ENCODE measurements at places on chromosomes 5 and 9.

GRCh38 chr5:174335682-174336364, 290.3 kb downstream of the NSG2 start:
- no peak for DNase-seq

DNA sequence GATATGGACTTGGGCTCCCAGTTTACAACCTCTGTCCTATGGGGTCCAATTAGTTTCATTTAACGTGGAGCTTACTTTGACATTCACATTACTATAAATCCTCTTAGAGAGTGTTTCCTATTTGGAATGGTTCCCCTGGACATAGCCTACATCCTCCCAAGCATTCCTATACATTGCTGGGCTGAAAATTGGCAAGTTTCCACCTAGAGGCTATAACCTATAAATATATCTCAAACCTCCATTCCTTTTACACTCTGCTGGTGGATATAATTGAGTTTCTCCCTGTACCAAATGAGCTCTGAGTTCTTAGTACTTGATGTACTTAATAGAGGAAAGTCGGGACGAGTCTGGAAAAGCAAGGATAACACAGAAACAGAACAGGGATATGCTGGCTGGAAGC, 172.8 kb downstream of the ASTN2 start:
- no peak for DNase-seq

DNA sequence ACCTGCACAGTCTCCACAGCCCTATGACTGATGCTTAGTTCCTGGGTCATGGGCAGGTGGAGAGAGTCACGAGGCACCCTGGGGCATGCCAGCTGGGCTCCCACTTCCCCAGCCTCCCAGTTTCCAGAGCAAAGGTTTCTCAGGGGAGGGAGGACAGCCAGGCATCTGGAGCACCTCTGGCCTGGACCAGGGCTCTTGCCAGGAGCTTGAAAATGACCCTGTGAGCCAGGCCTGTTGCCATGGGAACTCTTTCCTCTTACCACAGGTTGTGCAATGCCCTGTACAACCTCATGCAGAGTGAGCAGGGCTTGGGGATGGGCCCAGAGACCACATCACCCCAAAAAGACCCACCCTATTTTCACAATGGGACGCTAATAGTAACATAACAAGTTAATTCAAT, 113.1 kb downstream of the PSD2 start:
- DNase-seq, result no peak

GRCh38 chr5:93623153-93623552, 40.1 kb downstream of the NR2F1 start:
- DNase-seq, result no peak

GRCh38 chr9:16267281-16268066, 603.0 kb downstream of the BNC2 start:
- no peak for DNase-seq

DNA sequence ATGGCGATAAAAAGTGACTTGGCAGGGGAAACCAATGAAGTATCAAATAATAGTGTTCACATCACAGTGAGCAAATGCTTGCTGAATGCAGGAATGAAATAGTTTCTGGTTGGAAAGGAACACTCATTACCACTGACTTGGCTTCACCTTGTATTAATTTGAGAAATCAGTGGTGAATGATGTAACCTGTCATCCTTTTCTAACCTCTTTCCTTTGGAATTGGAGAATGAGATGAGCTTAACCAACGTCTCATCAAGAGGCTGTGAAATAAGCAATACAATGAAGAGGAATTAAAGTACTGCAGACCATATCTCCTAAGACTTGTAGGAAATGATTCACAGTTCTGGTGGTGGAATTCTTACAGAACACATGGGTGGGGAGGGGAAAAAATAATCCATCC, 192.2 kb downstream of the DMAC1 start:
- DNase-seq, result no peak

DNA sequence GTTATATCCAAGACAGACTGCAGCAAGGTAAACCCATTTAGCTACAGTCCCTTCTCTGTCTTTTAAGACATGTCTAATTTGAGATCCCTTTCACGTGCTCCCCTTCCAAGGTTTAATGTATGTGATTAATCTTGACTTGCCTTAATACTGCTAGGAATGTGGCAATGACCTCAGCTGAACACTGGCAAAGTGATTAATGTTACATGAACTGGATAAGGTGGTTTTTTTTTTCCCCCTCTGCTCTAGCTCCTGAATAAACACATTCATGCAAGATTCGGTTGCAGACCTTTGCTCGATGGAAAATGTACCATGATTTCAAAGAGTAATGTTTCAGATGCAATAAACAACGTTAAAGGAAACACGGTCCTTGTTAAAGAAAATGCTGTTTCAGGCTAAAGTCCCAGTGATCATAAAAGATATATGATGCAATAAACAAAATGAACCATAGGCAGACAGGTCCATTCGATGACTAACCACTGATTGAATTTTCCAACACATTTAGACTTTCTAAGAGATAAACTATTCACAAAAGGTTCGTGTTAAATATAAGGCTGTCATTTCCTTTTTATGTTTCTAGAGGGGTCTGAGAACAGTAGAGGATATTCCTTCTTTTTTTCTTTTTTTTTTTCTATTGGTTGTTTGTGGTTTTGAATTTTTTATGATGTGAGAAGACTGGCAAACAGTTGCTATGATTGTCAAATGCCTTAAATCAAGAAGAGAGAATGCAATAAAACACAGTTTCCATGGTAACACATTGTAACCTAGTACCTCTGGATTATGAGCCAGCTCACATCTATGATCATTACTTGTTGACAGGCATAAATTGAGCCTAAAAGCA, 44.7 kb upstream of the ZNF608 start:
- no peak for DNase-seq

DNA sequence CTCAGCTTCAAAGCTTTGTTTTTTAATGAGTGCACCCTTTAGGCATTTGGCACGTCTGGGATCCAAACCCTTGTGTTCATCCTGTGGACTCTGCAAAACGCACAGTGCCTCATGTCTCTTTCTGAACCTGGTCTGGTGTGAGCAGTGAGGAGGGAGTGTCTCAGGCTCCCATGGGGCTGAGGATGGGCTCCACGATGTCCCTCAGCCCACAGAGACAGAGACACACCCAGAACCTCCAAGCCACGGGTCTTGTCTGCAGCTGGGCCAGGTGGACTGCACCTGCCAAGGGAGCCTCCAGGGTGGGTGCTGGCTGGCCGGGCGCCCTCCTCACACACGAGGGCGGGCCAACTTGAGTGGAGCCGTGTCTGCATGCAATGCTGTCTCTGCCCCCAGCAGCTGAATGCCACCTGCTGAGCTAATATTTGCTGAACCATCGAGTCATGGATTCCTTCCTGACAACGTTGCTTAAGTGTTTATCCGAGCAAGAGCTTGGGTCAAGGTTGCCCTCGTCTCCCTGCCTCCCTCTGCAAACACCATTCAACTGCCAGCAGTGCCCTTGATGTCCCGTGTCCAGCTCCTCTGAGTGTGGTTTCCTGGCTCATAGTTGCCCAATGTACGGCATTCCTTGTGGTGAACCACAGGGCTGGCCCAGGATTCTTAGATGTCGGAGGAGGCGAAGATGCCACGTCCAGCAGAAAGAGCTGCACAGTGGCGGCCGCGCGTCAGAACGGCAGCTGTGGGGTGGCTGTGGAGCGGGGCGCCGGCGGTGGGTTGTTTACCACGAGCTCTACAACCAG, 31.4 kb upstream of the LPCAT1 start:
- no peak for DNase-seq

DNA sequence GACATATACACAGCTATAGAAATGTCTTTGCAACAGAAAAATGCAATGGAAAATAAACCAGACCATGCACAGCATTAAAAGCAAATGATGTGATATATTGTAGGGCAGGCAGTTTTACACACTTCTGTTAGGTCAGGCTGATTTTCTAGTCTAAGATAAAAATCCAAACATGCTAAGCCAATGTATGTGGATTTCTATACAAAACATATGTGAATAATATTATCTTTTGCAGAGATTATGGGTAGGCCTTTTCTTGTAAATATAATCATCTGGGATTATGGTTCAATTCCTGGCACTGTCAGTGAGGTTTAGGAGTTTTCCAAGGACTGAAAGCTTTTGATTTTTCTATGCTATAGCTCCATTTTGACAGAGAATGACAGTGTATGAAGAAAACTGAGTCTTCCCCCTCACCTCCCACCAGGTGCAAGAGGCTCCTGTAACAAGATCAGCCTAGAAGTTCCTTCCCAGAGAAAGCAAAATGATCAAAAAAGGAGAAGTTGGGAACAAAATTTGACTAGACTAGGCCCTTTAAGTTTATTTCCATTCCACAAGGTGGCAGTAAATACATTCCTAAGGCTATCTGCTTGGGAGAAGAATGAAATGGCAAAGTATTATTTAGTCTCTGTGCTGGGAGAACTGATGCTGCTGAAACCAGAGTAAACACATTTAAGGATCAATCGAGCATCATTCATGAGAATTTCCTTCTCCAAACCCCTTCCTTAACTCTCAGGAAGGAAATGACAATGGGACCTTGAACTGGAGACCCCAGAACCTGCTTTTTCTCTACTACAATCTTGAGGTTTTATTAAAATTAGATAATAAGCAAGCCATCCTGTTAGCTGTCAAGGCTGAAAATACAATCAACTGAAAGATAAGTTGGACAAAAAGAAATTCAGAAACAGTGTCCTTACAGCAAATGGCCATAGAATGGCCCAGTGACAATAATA, 133.0 kb upstream of the TUT7 start:
- DNase-seq, result no peak

- DNase-seq, result no peak
Measured at GRCh38 chr5:158051036-158051435, 192.1 kb upstream of the CLINT1 start.

GRCh38 chr9:125652233-125652594, 54.8 kb downstream of the MAPKAP1 start:
- DNase-seq, result no peak

DNA sequence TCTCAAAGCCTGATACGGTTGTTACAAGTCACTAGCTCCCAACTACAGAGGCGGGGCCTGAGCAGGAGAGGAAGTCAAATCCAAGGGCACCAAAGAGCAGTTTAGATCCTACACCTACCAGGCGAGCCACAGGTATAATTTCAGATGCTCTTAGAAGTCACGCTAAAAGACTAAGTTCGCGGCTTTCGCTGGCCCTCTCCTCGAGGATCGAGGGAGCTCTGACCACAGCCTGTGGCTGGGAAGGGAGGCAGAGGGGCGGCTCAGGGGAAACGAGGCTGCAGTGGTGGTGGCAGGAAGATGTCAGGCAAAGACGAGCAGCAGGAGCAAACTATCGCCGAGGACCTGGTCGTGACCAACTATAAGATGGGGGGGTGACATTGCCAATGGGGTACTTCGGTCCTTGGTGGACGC, 48.6 kb downstream of the SEMA4D start:
- DNase-seq, result no peak

DNA sequence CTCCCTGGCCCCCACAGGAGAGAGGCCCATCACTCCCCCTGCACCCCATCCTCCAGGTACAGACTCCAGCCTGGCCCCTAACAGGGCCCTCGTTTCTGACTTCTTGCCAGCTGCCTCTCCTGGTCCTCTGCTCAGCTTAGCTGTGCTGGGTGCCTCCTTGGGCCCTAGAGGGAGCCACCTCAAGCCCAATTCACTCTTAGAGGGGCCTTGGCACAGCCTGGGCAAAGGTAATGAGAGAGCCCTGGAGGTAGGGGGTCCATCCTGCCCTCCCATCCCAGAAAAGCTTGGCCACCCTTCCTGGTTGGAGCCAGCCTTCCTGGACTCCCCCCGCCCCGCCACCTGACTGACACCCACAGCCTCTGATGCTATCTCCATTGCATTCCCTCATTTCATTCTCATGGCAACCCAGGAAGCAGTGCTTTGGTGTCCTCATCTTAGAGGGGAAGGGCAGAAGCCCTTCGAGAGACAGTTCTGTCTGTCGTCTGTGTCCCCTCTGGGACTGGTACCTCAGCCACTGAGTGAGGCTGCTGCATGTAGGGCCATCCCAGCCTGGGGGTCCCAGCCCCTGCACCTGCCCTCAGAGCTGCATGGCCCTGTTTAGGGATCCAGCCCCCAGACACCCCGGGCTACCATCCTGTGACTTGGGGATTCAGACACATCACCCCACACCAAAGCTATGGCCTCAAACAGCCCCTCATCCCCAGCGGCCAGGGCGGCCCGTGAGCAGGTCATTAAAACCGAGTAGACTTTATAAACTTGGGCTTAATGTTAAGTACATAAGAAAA, 95.5 kb downstream of the BARX1 start:
- no peak for DNase-seq

DNA sequence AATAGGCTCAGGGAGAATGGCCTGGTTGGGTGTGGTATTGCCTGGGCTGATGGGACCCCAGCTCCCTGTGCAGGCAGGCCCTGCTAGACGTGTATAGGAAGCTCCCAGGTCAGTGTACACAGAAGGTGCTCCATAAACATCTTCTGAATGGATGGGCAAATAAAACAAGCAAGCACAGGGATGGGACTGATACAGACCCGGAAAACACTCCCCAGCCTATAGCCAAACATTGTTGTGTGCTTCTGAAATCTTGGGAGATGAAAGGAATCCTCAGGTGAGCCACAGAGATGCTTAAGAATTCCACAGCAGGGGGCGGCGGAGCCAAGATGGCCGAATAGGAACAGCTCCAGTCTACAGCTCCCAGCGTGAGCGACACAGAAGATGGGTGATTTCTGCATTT, 151.8 kb downstream of the ENTREP1 start:
- DNase-seq, result no peak

DNA sequence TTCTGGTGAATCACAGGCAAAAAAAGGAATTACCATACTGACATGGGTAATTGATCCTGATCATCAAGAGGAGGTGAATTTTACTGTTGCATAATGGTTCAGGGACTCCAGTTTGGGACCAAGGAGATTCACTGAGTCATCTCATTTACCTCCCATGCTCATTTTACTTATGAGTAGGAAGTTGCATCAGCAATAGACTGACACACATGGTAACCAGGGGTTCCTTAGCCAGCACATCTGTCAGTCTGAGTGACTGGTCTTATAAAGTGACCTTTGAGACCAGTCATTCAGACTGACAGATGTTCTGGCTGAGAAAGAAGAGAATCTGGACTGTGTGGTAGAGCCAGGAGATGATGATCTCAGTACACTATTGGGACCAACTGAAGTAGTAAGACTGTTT, 384.6 kb upstream of the CD180 start:
- no peak for DNase-seq

DNA sequence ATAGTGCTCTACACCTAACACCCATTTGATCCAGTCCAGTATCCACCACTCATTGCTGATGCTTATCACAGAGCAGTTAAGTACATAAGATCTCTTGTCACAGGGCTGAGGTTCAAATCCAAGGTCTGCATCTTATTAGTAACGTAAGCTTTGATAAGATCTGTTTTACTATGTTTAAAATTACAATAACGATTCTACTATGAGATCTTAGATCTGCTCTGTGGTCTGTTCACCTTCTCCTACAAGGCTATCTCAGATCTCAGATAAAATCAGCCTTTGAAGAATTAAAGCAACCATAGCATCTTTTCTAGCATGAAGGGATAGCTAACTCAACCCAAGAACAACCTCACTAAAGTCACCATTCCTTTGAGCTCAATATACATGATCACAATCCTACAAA, 431.0 kb upstream of the RORB start:
- no peak for DNase-seq

Data from amygdala (tissue), 56 donors.